ENCODE measurements at places on chromosomes 5 and 9.

DNA sequence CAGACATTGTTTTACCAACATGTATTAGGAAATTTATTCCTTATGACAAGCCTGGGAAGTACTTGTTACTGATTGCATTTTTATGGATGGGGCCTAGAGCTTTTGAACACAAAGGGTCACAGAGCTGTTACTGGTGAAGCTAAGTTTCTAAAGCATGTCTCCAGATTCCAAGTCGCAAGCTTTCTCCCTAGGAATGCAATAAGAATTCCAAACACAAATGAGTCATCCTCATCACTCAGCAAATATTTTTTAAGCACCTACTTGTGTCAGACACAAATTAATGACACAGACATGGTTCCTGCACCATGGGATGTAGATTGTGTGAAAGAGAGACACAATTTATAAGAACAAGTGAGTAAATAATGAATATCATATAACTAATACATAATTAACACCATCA is 11.0 kb upstream of the SH3RF2 start:
- DNase-seq = no peak

DNA sequence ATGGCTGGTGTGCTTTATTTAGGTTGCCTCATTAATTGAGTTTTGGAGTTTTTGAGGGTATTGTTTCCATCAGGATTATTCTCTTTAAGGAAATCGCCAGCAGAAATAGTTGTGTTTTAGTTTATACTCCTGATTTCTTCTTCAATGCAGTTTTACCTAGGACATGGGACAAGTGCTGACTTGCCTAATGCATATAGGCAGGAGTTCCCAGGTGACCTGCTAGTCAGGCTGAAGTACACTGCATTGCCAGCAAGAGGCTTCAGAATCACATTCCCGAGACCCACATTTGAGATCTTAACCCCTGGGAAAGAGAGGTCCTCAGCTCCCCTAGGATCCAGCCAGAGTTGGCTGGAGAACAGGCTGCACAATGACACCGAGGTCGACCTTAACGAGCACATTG is 1.5 kb upstream of the OR1N2 start:
- DNase-seq = no peak

GRCh38 chr9:115213818-115214334 is 95.9 kb upstream of the TNC start:
- no peak for DNase-seq

GRCh38 chr5:143319437-143320227 is 83.9 kb downstream of the NR3C1 start:
- no peak for DNase-seq

- DNase-seq = no peak
Observed at GRCh38 chr5:125778791-125779190, 644.4 kb upstream of the GRAMD2B start.

GRCh38 chr5:128276537-128277216 is 193.1 kb downstream of the SLC12A2 start:
- no peak for DNase-seq

DNA sequence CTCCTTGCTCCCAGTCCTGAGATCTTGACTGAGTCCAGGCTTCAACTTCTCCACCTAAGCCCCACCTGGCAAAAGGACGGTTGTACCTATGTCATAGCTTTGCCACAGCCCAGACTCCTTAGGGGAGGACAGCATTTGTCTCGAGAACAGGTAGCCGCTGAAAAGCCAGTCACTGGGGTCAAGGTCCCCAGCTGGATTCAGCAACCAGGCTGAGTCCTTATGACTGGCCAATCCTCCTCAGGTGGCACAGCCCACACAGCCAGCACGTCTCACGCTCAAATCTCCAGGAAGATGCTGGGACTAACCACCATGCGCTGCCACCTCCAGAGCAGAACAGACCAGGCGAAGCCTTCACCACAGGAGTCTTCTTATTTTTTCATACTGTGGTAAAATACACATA is 27.9 kb upstream of the SMU1 start:
- DNase-seq = no peak

- DNase-seq = no peak
Observed at GRCh38 chr9:72022841-72023240, 37.6 kb downstream of the C9orf57 start.
